CD8-positive, alpha-beta memory T cell (primary cell): ENCODE measurements at places on chromosomes 2 and 18. TPM values are rescaled to one million over a fixed set of nuclear protein-coding genes. Genes with fewer than 3 reads are reported as not detected.

The MOCOS gene
- total RNA-seq, result 0.13 TPM

The NOP58 gene
- total RNA-seq, result 216 TPM

The BCL11A gene
- total RNA-seq, result 0.07 TPM

DNA sequence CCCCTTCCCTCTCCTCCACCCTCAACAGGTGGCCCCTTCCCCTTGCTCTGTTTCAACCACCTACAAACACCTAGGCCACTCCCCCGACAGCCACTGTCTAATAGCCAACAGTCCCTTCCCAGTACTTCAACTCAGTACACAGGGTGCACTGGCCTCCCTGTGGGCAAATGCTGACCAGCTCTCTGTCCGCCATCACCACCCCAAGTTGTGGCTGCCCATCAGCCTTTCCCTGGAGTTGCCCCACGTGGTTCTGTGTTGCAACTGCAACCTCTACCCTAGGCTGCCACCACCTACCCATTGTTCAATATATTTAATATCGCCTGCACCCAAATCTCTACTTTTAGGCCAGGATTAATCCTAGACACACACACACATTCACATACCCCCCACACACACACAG, 173.5 kb downstream of the MREG start:
- H3K27me3 ChIP-seq, result no peaks in the 10 kb centered on the region
- H3K36me3 ChIP-seq, result no peaks in the 10 kb centered on the region
- DNase-seq, result no peak

The STON1 gene
- 0.89 TPM for total RNA-seq

DNA sequence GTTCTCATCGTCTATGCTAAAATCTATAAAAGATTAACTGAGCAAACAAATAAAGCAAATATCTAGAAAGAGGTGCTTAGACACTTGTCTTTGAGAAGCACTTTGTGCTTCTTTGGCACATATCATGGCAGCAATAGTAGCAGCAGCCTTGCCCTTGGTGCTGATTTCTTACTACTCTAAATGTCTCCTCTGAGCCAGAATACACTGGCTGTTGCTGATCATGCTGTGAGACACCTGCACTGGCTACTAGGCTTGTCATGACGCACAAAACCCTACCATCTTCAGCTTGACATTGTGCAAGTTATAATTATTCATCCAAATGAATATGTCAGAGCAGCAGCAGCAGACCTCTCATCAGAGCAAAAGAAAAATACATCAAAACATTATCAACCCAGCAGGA, 46.7 kb downstream of the FANCL start:
- no peaks in the 10 kb centered on the region for H3K27me3 ChIP-seq
- H3K27ac ChIP-seq, result no peak overlapping the region
- no peak for DNase-seq
- no peak overlapping the region for H3K4me3 ChIP-seq

The FBXO36 gene
- total RNA-seq, result 0.95 TPM

The GKN2 gene
- not detected for total RNA-seq

GRCh38 chr2:31018280-31018679, 120.0 kb downstream of the GALNT14 start:
- H3K27me3 ChIP-seq, result no peaks in the 10 kb centered on the region
- H3K4me3 ChIP-seq, result no peak overlapping the region
- no peak overlapping the region for H3K27ac ChIP-seq
- H3K4me1 ChIP-seq, result no peaks in the 10 kb centered on the region
- no peak for DNase-seq

DNA sequence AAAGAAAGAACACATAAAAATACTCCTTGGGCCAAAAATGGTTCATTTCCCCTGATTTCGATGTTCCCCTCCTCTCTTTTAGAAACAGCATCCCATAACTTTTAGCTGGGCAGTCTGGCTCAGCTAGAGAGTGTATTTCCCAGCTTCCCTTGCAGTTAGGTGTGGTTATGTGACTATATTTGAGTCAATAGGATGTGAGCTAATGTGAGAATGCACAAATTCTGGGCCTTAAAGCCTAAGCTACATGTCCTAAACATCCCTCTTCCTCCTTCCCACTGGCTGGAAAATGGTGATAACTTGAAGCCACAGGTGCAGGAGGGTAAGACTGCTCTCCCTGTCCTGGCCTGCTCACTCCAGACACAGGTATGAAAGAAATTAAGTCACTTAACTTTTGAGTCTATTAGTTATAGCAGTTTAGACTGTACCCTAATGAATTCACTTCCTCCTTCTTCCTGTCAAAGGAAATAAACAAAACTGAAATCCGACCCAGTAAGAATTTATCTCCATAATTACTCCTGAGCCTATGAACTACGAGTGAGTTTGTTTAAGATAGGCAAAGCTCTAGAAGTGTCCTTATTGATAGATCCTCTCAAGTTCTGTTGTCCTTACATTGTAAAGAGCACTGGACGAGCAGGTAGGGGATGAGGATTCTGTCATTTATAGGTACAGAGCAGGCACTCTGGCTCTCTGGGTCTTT, 177.6 kb downstream of the MTX2 start:
- H3K4me3 ChIP-seq, result no peak overlapping the region
- H3K36me3 ChIP-seq, result no peaks in the 10 kb centered on the region
- no peaks in the 10 kb centered on the region for H3K27me3 ChIP-seq
- H3K4me1 ChIP-seq, result no peaks in the 10 kb centered on the region
- no peak overlapping the region for H3K27ac ChIP-seq
- no peak for DNase-seq

The GPD2 gene
- 44.3 TPM for total RNA-seq

DNA sequence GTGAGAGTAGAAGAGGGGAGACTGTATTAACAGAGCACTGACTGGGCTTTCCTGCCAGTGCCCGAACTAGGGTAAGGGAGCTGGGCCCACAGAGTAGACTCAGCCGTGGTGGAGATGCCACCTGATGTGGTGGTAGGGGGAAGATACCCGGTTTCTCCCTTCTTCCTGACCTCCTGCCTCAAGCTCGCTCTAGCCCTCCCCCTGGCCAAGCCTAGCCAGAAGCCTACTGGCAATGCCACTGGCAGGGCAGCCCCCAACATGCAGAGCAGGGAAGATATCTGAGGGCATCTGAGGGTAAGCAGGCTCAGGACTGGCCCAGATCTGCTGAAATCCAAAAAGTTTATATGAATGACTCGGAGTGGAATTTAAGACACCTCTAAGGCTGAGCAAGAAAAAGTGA, 162.6 kb upstream of the SMAD2 start:
- no peak overlapping the region for H3K4me3 ChIP-seq
- no peak for DNase-seq
- no peaks in the 10 kb centered on the region for H3K36me3 ChIP-seq
- no peaks in the 10 kb centered on the region for H3K4me1 ChIP-seq
- H3K27ac ChIP-seq, result no peak overlapping the region

GRCh38 chr2:11573418-11574175, 39.8 kb downstream of the GREB1 start:
- DNase-seq, result no peak
- H3K36me3 ChIP-seq, result no peaks in the 10 kb centered on the region
- H3K27me3 ChIP-seq, result no peaks in the 10 kb centered on the region
- no peaks in the 10 kb centered on the region for H3K4me1 ChIP-seq
- H3K27ac ChIP-seq, result no peak overlapping the region
- no peak overlapping the region for H3K4me3 ChIP-seq

GRCh38 chr2:45134014-45134413, 124.8 kb upstream of the SIX2 start:
- no peaks in the 10 kb centered on the region for H3K27me3 ChIP-seq
- no peak for DNase-seq
- no peaks in the 10 kb centered on the region for H3K36me3 ChIP-seq
- no peak overlapping the region for H3K4me3 ChIP-seq
- no peaks in the 10 kb centered on the region for H3K4me1 ChIP-seq

The CTLA4 gene
- 37.7 TPM for total RNA-seq

The FABP1 gene
- total RNA-seq, result not detected

The LDLRAD4 gene
- total RNA-seq, result 30.4 TPM

DNA sequence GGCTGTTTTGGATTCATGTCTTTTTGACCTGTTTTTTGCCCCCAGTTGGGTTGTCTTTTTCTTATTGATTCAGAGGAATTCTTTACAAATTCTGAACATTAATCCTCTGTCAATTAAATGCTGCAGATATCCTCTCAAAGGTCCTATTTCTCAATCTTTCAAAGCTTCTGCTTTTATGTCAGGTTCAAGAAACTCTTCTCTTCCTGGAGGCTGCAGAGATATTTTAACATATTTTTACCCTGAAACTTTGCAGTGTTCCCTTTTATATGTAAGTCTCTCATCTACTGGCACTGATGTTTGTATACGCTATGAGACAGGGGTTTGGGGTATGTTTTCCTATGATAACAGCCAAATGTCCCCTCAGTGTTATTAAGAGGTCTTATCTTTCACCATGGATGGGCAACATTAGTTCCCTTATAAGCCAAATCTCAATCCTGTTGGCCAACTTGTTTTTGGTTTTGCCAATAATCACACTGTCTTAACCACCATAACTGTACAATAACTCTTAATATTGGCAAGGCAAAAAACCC, 159.3 kb downstream of the HDAC4 start:
- no peak overlapping the region for H3K27ac ChIP-seq
- no peak overlapping the region for H3K4me3 ChIP-seq
- no peaks in the 10 kb centered on the region for H3K36me3 ChIP-seq
- peaks cover 9% of the 10 kb centered on the region for H3K4me1 ChIP-seq
- no peak for DNase-seq

The RAD51AP2 gene
- not detected for total RNA-seq

- no peak overlapping the region for H3K4me3 ChIP-seq
- no peaks in the 10 kb centered on the region for H3K4me1 ChIP-seq
- no peaks in the 10 kb centered on the region for H3K27me3 ChIP-seq
- H3K36me3 ChIP-seq, result no peaks in the 10 kb centered on the region
- no peak overlapping the region for H3K27ac ChIP-seq
- DNase-seq, result no peak
Measured at GRCh38 chr2:116719836-116720235, 1094.7 kb upstream of the DDX18 start.

DNA sequence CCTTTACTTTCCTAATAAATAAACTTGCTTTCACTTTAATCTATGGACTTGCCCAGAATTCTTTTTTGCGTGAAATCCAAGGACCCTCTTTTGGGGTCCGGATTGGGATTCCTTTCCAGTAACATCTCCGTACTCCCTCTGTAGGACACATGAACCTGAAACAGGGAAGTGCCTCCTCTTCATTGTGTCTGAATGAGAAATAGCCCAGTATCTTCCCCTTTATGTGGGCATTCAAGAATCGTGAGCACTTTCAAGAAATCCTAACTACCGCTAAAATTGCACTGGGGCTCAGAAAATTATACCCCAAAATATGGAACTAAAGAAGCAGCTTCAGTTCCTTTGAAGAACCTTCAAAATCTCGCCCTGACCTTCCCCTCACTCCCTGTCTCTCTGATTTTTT, 7.8 kb upstream of the POMC start:
- H3K4me1 ChIP-seq, result no peaks in the 10 kb centered on the region
- H3K4me3 ChIP-seq, result no peak overlapping the region
- no peak overlapping the region for H3K27ac ChIP-seq
- no peaks in the 10 kb centered on the region for H3K36me3 ChIP-seq
- H3K27me3 ChIP-seq, result no peaks in the 10 kb centered on the region

DNA sequence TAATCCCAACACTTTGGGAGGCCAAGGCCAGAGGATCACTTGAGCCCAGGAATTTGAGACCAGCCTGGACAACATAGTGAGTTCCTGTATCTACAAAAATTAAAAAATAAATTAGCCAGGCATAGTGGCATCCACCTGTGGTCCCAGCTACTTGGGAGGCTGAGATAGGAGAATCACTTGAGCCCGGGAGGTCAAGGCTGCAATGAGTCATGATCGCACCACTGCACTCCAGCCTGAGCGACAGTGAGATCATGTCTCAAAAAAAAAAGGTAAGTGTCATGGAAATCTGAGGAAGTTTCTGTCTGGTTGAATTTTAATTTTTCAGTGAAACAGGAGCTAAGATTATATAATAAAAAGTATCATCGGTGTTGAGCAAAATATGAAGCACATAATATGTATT, 2.5 kb upstream of the C2orf15 start:
- no peaks in the 10 kb centered on the region for H3K36me3 ChIP-seq
- no peak overlapping the region for H3K4me3 ChIP-seq
- no peak for DNase-seq
- H3K4me1 ChIP-seq, result peaks cover 14% of the 10 kb centered on the region
- no peak overlapping the region for H3K27ac ChIP-seq
- H3K27me3 ChIP-seq, result no peaks in the 10 kb centered on the region

GRCh38 chr2:30213326-30213725, 18.0 kb upstream of the LBH start:
- no peak overlapping the region for H3K27ac ChIP-seq
- no peak for DNase-seq
- H3K36me3 ChIP-seq, result no peaks in the 10 kb centered on the region

GRCh38 chr18:47679864-47680263, 250.6 kb downstream of the SMAD2 start:
- no peaks in the 10 kb centered on the region for H3K4me1 ChIP-seq
- no peak overlapping the region for H3K27ac ChIP-seq
- peaks cover 4% of the 10 kb centered on the region for H3K27me3 ChIP-seq
- no peak for DNase-seq
- no peak overlapping the region for H3K4me3 ChIP-seq

The UGT1A3 gene
- not detected for total RNA-seq

DNA sequence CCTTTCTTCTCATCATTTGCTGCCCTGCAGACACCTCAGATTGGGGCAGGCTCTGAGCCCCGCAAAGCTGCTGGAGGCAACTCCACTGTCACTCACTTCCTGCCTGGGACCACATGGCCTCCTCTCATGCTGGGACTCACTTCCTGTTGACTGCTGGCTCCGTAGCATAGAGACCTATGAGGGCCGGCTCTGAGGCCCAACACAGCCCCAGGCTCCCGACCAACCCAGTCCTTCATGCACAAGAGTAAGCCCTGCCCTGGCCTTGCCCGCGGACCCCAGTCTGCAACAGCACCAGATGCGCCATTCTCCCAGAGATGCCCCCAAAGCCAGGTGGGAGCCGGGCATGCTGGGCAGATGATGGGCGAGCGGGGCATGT, 55.7 kb downstream of the DNMT3A start:
- H3K27me3 ChIP-seq, result no peaks in the 10 kb centered on the region
- peaks cover 14% of the 10 kb centered on the region for H3K36me3 ChIP-seq
- H3K4me3 ChIP-seq, result peak overlapping the region; percentile 34
- peaks cover 51% of the 10 kb centered on the region for H3K4me1 ChIP-seq
- H3K27ac ChIP-seq, result peak overlapping the region; percentile 54
- peak; percentile 84 for DNase-seq

The ALPI gene
- total RNA-seq, result not detected

DNA sequence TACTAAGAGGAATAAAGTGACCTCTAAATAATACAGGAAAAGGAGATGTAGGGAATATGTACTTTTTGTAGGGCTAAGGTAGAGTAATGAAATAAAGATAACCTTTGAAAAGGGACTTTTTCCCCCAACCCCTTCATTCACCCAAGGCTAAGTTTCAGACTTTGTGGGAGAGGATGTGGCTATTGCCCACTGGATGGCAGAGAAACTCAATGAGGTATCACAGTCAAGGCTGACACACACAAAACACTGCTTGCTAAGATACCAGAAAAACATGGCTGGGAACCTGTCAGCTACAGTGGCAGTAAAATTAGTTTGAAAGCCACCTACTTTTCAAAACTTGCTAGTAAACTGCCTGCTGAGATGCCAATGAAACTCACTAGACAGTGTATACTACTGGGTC, 158.8 kb upstream of the WDSUB1 start:
- H3K36me3 ChIP-seq, result peaks cover 6% of the 10 kb centered on the region
- DNase-seq, result no peak
- H3K4me1 ChIP-seq, result no peaks in the 10 kb centered on the region
- H3K27ac ChIP-seq, result no peak overlapping the region
- no peaks in the 10 kb centered on the region for H3K27me3 ChIP-seq
- H3K4me3 ChIP-seq, result no peak overlapping the region

GRCh38 chr2:73870084-73870483, 22.7 kb upstream of the ACTG2 start:
- DNase-seq, result no peak
- no peaks in the 10 kb centered on the region for H3K36me3 ChIP-seq
- H3K4me1 ChIP-seq, result no peaks in the 10 kb centered on the region
- H3K27me3 ChIP-seq, result no peaks in the 10 kb centered on the region
- no peak overlapping the region for H3K4me3 ChIP-seq
